ENCODE measurements at places on chromosomes 11 and 22.

DNA sequence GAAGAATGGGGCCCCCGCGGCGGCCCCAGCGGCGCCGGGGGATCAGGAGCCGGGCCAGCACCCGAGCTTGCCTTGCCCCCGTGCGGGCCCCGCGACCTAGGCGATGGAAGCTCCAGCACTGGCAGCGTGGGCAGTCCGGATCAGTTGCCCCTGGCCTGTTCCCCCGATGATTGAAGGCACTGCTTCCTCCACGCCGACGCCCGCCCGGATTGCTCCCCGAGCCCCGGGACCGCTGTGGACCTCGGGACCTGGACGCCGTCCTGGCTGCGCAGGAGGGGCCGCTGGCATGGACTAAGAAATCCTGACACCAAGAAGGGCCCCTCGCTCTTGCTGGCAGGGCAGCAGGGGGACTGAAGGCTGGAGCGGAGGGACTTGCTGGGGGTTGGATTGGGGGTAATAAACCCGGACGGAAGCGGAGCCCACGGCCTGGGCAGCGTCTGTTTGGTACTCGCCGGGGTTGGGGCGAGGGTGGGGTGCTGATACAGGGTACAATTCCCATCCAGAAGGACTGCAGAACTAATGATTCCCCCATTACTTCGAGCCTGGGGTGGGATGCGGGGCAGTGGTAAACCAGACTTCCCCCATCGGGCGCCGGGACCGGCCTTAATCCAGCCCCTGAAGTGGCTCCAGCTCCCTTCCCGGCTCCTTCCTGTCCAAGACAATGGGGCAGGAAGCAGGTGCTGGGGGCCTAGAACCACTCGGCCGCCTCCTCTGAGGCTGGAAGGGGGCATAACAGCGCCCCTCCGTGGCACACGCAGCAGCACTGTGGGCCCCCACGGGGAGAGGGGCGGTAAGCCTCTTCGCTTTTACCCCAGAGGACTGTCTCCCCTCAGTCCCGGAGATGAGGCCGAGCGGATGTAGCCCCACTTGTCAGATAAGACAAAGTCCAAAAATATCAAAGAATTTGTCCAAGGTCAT is 1.0 kb downstream of the CCDC85B start:
- DNase-seq, result no peak

DNA sequence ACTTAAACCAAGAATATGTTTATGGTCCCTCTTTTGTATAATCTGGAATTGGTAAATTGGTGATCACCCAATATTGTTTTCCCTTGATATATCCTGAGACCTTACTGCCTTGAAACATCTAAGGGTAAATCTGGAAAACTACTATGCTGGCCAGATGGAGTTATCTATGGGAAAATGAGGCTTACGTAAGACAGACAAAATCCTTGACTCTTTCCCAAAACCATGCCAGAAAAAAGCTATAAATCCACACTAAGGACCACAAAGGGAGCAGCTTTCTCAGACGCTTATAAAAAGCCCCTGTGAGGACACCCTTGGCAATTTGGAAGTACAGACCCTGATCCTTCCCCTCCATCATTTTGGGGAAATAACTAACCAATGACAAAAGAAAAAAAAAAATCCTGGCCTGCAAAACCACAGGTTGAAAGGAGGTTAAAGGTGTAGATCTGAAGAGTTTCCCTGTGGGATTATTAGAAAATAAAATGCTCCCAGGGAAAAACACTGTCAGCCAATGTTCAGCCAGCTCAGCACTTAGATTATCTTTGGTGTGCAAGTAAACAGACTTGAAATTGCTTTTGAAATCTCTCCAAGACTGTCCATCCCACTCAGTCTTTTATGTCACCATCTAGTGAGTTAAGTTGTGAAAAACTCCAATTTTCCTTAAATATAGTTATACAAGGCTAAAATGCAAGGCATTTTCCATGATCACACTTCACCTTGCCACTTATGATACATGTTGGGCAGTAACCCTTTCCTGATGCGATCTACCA is 6.6 kb upstream of the AMBRA1 start:
- DNase-seq, result peak; percentile 53

GRCh38 chr22:24501301-24502005 is 6.3 kb downstream of the UPB1 start:
- DNase-seq, result no peak

- no peak for DNase-seq
These were observed 1334.0 kb downstream of the TBC1D22A start for GRCh38 chr22:48096411-48096810.

- no peak for DNase-seq
These were observed 16.9 kb upstream of the TCF20 start for GRCh38 chr22:42287174-42287890.

GRCh38 chr11:10628508-10629236 is 60.2 kb upstream of the LYVE1 start:
- DNase-seq, result no peak

DNA sequence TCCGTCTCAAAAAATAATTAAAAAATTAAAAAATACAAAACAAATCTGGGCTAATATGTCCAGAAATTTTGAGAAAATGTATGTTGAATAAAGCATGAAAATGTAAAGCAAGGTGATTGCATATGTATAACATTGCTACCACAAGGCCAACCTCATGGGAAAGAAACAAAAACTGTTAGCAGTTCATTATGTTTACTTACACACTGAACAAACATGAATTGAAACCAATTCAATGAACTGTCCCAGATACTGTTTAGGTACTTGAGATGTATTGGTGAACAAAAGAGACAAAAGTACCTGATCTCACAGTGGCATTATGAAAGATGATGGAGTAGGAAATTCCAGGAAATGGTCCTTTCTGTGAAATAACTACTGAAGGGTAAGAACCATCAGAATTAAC is 43.8 kb upstream of the IGLL5 start:
- DNase-seq, result no peak

DNA sequence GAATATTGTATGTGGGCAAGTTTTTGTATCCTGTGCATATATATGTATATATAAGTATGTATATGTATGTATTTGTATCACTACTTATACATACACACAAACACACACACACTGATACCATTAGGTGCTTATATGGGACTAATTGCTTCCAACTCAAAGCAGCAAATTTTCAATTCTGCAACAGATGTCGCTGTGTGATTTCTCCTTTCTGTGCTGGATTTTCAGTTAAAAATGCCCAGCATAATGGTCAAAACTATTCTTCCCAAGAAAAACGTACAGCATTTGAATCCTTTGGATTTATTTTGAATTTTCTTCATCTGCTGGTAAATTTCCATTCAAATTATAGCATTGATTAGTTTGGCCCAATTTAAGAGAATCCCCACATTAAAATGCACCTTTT is 4.3 kb downstream of the CADM1 start:
- no peak for DNase-seq

GRCh38 chr11:102010776-102011494 is 36.3 kb upstream of the CFAP300 start:
- DNase-seq, result peak; percentile 85

GRCh38 chr11:9046481-9046880 is 42.7 kb upstream of the NRIP3 start:
- no peak for DNase-seq

- no peak for DNase-seq
These were observed 524.0 kb upstream of the LRRC4C start for GRCh38 chr11:41983475-41983874.

- peak; percentile 87 for DNase-seq
These were observed 3.6 kb downstream of the BCL9L start for GRCh38 chr11:118921929-118922744.

DNA sequence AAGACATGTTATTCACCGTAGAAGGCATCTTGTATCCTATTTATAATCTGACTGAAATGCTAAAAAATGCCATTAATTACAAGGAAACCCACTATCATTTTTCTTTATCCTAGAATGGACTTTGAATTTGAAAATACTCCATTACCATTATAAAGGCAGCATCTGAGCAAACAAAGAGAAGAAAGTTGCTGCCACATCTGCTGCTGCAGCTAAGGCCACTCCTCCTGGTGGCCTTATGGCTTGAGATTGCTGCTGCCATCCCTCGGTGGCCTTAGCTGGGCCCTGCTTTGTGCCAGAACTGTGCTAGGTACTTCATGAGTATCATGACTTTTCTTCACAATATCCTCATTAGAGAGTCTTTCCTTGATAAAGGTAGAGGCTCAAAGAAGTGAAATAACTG is 1210.1 kb upstream of the TENM4 start:
- no peak for DNase-seq

DNA sequence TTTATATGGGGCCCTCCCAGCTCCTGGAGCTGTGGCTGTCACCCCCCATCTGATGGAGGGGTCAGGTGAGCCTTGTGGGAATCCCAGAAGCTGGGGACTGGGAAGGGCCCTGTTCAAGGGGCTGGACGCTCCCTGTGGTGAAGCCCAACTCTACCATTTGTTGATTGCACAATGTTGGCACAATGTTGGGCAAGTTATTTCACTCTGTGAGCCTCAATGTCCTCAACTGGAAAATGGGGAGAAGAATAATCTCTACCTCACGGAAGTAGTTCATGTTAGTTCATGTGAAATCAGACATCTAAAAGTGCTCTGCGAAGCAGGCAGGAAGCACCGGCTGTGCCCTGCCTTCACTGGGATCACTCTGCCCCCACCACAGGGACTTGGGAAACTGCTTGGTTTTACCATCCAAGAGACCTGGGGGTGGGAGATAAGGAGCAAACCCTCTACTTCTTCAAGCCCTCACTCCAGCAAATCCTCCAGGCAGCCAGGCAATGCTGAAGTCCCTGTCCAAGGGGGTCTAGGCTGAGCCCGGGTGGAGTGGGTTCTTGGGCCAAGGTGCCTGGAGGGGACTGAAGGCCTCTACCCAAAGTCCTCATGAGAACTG is 715 bp upstream of the PRR5 start:
- no peak for DNase-seq

DNA sequence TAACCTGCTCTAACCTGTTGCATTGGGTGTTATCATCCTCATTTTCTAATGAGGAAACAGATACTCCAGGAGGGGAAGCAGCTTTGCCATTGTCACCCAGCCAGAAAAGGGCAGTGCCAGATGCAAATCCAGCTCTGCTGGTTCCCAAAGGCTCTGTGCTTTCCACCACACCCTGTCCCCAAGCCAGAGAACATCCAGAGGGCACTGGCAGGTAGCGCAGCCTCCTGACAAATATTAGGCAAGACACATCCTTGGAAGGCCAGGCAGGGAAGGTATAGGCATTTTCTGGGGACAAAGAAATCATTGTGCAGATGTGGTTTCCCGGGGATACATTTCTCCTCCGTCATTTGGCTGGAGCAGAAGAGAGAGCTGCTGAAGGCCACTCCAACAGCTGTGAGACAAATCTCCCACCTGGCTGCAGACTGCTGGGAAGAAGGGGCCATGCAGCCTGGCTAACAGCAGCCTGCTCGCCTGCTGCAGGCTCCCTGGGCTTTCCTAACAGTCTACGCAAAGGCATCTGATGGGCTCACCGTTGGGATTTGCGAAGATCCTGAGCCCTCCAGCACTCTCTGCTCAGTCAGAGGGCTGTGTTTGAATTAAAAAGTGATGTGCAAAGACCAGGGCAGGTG is 93.9 kb upstream of the PITPNB start:
- no peak for DNase-seq

- no peak for DNase-seq
These were observed 49.4 kb upstream of the ARHGAP42 start for GRCh38 chr11:100637706-100638105.

DNA sequence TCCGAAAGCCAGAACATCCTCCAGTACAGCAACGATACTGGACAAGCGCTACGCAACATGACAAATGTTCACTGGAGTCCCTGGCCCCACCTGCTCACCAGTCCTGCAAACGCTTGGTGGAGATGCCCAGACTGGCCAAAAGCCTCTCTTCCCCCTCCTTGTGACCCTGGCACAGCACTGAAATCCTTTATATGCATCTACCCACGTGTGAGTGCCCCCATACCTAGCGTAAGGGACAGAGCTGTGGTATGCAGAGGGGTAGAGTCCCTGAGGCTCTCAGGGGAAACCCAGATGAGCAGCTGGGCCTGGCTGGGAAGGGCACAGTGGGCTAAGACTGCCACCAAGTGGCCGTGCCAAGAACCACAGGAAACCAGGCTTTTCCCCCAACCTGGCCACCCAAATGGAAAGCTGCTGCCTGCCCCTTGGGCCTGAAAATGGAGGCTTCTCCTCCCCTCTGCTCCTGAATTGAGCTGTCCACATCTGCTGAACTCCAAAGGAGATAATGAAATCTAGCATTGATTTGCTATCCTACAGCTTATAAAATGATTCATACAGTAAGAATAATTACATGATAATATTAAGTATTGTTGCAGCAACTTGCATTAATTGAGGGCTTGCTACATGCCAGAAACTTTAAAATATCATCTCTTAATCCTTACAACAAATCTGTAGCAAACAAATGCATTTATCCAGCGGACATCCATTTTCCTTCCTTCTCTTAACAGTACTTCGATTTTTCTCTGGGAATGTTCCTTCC is 24.8 kb upstream of the TTC12 start:
- peak; percentile 54 for DNase-seq

DNA sequence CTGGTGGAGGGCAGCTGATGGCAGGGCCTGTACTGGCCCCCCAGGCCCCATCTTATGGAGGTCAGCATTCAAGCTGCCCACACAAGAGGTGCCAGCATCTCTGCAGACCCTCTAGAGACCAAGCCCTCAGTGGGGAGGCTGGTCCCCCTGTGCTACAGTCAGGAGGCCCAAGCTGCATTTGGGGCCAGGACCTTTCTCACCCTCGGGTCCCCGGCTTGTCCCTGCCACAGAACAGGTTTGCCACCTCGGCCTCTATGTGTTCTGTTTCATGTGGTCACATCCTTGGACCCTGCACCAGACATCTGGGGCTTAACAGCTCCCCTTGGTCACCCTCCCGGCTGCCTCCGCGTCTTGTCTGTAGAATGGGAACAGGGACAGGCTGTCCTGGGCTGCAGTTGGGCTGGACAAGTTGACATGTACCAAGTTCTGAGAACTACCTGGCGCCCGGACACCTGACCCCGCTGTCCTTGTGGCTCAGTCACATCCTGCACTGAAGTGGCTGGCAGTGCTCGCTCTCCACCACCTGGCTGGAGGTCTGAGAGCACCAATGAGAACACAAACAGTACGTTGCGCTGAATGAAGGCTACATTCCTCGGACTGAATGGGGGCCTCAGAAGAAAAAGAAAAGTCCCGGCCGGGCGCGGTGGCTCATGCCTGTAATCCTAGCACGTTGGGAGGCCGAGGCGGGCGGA is 2.7 kb upstream of the PLXNB2 start:
- DNase-seq, result no peak

DNA sequence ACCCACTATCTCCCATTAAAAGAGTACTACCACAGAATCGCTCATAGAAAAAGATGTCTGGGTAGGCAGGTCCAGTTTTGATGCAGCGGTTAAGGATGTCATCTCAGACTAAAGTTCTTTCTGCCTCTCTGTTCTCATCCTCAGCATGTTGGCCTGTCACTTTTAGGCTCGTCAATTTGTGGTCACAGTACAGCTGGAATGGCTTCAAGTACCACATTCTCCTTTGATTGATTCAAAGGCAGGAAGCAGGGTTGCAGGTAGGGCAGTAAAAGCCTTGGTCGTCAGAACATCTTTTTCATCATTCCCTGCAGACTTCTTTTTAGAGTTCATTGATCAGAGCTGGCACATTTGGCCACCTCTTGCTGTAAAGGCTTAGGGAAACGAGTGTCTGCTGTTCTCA is 28.7 kb downstream of the SDHD start:
- no peak for DNase-seq

DNA sequence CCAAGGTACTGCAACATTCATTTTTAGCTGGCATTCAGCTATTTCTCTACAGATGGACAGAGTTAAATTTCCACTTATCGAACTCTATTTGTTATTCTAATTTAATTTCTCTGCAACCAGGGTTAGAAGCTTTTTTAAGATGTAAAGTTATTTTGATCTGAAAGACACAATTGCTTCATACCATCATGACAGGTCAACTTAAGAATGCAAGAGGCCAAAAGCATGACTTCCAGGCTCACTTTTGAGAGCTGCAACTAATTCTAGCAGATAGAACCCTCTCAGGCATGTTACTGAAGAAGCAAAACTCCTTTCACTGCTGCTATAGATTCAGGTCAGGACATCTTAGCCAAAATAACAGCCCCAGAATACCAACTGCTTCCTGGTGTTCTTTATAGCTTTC is 86.5 kb upstream of the GALNT18 start:
- DNase-seq, result no peak
